Cardiac muscle cell (in vitro differentiated cells and primary cell): ENCODE measurements at places on chromosomes 2 and 18. TPM values are rescaled to one million over a fixed set of nuclear protein-coding genes. Genes with fewer than 3 reads are reported as not detected.

The LDLRAD4 gene
- 7.9 and 10.5 TPM in 2 replicates for total RNA-seq

The SCN2A gene
- 0.07 and 0.95 TPM in 2 replicates for total RNA-seq

The GCFC2 gene
- 22.4 and 27.7 TPM in 2 replicates for total RNA-seq

The MCEE gene
- 32.7 and 32.8 TPM in 2 replicates for total RNA-seq

The SH3RF3 gene
- total RNA-seq: 1.4 and 1.7 TPM in 2 replicates

The KYNU gene
- 0.21 and 0.24 TPM in 2 replicates for total RNA-seq

The VWC2L gene
- total RNA-seq: 0.11 and 0.24 TPM in 2 replicates

The LYG1 gene
- total RNA-seq: 1.6 TPM in 2 replicates

The CCDC74A gene
- total RNA-seq: 6.3 and 20.6 TPM in 2 replicates

The ALPP gene
- total RNA-seq: not detected in 2 replicates

The POTEC gene
- total RNA-seq: not detected in 2 replicates

- no peak for DNase-seq
Measured at GRCh38 chr2:129001926-129002325, 683.3 kb upstream of the HS6ST1 start.

DNA sequence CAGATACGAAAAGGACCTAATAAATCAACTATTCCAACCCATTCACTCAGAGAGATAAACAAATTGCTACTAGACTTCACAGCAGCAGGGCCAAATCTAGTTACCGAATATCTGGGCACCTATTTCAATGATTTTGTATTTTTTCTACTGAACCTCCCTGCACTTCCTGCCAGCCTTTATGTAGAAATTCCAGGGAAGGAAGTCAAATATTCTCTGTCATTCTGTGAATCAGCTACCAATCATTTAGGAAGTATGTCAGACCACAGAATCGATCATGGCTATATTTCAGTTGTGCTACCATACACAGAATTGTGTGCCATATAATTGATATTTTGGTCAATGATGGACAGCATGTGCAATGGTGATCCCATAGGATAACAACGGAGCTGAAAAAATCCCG lies 109.6 kb upstream of the SPOPL start:
- DNase-seq: no peak

DNA sequence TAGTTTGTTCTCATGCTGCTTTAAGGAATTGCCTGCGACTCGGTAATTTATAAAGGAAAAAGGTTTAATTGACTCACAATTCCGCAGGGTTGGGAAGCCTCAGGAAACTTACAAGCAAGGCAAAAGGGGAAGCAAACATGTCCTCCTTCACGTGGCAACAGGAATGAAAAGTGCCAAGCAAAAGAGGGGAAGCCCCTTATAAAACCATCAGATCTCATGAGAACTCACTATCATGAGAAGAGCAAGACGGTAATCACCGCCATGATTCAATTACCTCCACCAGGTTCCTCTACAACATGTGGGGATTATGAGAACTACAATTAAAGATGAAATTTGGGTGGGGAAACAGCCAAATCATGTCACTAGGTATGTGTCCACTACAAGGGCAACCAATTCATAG lies 53.9 kb downstream of the MAP4K3 start:
- no peak for DNase-seq

GRCh38 chr18:74631623-74632350 lies 34.1 kb downstream of the ZNF407 start:
- DNase-seq: peak; percentile 77

DNA sequence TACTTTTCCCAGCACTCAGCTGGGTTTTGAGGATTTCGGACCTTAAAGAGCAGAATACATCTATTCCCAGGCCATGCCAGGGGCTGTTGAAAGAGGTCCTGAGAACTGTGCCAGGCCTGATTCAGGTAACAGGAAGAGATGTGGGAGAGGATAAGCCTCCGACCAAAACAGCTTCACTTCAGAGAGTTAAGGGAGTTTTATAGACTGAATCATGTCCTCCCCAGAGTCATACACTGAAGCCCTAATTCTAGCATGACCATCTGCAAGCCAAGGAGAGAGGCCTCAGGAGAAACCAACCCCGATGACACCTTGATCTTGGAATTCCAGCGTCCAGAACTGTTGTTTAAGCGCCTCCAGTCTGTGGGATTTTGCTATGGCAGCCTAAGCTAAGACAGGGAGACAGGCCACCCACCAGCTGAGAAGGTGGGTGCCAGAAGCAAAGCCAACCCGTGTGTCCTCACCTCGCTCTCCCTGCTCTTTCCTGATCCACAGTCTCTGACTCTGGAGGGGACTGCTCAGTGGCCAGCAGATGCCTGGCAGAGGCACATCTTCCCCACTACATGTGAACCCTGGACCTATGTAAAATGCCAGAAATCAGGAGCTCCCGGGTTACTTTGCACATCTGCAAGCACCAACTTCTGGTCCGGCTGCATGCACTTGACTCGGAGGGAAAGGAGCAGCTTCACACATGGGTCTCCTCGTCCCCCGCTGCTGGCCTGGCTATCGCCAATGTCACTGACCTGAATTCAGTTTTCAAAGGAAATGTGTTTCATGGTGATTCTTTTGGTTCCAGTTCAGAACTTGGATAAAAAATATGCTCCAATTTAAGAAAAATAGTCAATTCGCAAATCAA lies 116.8 kb upstream of the EPC2 start:
- no peak for DNase-seq

GRCh38 chr2:98485453-98485755 lies 40.7 kb downstream of the INPP4A start:
- no peak for DNase-seq

- DNase-seq: no peak
Measured at GRCh38 chr2:227865291-227865690, 6.1 kb upstream of the DAW1 start.

DNA sequence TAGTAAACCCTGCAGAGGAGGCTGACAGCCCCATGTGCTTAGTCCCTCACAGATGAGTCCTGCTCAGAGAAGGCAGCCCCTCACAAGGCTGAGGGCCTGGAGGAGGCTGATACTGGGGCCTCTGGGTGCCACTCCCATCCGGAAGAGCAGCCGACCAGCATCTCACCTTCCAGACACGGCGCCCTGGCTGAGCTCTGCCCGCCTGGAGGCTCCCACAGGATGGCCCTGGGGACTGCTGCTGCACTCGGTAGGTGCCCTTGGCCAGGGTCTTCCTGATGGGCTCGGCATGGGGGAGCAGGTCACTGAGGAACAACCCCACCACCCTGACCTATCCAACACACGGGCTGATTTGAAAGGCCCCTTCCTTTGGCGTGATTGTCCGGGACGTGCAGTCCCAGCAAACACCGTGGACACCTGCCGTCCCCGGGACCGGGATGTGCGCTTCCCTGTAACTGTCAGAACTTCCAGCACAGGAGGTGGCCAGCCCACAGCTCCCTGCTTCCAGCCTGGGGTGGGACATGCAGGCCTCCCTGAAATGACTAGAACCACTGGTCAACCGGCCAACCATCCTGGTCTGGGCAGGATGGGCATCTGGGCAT lies 38.6 kb downstream of the MLPH start:
- no peak for DNase-seq

DNA sequence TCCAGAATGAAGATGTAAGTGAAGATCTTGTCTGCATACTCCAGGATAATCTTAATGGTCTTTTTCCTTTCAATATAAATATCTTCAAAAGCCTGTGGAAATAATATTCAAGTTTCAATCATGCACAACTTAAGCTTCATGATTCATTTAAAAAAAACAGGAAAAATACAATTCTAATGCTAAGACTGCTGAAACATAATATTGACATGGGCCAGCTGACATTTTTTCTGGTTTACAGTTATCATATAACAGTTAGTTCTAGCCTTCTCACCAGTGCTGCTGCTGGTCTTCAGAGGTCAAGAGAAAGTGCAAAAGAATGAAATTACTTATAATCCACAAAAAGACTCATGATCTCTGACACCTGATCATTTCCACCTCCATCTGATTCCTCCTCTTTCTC lies 110.4 kb upstream of the SCN1A start:
- no peak for DNase-seq

DNA sequence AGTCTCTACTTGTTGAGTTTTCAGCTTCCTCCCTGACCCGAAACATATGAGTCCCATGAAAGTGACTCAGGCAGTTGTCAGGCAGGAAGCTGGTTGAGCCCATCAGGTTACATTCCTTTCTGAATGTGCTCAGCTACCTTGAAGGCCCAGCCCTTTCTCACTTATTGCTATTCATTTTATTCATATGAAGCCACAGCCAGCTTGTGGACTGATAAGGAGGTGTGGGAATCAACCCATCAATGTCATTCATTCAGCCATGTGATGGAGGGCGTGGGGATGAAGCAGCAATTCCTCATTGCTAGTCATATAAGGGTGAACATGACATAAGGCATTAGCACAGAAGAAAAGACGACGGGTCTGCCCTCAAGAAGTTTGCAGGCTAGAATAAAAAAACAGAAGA lies 5.3 kb upstream of the VPS4B start:
- no peak for DNase-seq

DNA sequence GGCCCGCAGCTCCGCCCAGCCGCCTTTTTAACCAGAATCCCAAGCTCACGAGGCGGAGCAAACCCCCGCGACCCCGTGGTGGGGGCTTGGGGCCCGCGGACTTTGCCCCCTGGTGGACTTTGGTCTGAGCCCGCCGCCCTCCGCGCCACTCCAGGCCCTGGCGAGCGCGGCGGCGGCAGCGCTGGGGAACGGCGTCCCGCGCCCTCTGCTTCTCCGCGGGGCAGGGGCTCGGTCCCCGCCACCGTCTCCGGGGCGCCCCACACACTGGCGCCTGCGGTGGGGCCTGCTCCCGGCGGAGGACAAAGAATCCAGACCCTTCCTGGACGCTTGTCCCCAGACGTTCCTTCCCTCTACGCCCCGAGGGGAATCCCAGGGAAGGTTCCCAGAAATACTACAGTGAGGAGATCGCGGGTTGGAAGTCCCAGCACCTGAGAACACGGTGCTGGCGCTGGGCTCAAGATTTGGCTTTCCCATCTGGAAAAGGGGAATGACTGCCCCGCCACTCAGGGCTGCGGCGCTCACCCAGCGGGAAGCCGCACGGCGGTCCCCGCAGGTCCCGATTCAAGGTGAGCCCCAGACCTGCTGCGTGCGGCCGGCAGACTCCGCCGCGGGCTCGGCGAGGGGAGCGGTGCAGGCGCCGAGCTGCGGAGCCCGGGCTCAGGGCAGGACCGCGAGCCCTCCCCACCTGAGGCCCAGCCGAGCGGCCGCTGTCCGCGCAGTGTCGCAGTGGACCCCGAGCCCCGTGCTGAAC lies at the start of gene HAAO:
HAAO (minus strand) TSS at position 1 of the 751 bp plus-strand sequence. CDS start 47 bp downstream, outside the sequence.
- peak; percentile 33 for DNase-seq

DNA sequence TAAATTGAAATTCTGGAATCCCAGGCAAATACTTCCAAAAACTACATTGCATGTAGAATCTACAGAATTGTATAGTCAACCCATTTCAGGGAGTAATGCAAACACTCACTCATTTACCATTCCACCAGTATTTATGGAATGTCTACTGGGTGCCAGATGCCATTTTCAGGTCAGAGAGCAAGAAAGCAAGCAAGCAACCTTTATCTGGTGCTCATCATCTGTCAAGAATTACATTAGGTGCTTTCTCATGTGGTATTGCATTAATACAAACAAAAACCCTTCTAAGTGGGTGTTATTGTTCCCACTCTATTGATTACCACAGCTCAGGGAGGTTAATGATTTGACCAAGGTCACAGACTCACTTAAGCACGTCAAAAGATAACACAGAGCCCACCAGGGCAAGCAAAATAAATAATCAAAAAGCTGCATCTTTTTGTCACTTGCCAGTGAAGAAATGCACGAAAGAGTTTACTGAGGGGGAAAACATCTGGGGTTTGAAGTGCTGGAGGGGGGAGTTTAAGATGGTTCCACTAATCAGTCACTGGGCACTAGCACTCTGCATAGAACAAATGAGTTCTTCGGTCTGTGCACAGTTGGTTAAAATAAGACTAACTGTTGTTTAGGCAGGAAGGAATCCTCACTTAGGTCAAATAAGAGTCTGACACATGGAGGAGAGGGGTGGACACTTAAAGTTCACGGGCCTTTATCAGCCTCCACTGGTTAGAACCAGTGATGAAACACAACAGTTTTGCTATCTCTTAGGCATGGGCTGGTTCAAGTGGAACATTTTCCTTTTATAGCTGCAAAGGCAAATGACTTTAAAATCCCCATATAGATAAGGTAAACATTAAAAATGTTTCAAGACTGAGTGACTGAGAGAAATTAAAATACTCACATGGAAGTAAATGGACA lies 208.8 kb downstream of the CDH2 start:
- peak; percentile 30 for DNase-seq

DNA sequence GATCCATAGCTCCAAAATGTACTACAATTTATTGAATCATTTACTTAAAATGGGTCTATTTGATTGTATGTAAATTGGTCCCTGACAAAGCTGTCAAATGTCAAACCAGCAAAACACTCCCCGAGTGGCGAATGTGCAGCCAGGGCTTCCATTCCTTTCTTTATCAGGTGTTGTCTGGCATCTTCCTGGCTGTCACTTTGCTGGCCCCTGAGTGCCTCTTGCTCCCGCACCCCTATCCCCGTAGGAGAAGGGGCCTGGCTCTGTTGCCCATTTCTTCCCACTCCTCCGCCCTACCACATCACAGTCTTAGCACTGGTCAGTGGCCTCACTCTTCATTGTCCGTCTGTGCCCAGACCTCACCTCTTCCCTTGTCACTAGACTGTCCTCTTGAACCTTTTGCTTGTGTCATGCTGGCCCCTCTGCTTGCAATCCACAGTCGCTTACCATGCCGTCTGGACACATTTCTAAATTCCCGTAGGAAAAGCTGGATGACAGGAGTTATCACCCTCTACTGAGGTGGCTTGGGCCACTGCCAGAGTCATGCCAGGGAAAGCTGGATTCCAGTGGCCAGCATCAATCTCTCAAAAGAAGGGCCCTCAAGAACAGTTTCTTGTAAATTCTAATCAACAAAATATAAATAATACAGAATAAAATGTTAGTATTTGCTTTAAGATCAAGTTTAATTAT lies 15.4 kb downstream of the UBE2F start:
- DNase-seq: no peak

DNA sequence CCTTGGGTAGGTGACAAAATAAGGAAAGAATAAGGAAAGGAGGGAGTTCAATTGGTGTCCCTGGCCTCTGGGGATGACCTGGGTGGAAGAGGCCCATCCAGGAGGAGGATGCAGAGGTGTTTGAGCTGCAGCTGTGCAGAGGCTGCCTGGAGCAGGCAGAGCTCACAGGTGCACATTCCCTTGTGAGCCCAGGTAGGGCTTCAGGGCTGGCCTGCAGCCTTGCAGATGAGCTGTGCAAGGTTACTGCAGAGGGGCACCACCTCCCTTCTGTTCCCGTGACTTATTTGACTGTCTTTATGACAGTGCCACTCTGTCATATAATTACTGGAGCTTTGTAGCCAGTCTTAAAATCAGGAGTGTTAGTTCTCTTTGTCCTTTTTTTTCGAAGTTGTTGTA lies 263.2 kb upstream of the HS6ST1 start:
- no peak for DNase-seq

DNA sequence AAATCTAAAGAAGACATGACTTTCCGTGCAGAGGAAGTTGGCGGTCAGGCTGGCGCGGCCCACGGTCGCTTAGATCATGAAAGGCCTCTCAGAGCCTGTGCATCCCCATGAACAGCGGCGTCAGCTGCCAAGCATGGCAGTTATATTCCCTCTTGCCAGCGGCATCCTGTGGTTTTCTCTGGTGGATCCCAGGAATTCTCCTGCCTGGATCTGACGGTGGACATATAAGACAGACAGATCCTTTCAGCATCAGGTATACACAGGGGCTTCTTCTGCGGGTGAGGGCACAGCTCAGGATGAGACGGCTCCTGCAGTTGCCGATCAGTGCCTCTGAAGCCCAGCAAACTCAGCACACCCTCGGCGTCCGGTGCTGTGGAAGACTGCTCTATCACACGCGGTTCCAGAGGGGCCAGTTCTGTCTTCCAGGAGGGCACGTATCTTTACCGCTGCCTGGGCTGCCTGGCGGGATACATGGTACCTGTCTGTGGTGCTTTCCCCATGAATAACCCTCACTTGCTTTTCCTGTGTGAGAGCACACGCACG lies 157.8 kb downstream of the LDLRAD4 start:
- DNase-seq: no peak
